Esophagus squamous epithelium (tissue), 5 donors: ENCODE measurements at places on chromosomes 7 and 10.

- DNase-seq: no peak
These were observed 119.6 kb downstream of the ITIH5 start for GRCh38 chr10:7547206-7547605.

DNA sequence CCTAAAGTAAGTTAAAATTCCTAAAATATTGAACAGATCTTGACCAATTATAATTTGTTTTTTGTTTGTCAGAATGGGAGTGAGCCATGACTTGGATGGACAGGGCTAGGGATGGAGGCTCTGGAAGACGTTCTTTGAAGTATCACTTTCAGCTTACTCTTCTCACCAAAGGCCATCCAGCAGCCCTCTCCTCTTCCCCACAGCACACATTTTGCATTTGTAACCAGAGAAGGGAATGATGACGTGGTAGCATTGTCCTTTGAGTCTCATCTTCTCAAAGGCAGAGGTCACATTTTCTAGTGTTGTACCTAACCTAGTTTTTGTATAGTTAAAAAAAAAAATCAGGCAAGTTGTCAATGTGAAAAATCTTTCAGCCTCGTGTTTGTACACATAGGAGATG lies 43.8 kb upstream of the AGR3 start:
- DNase-seq: no peak

GRCh38 chr10:77836299-77836820 lies 90.2 kb downstream of the DLG5 start:
- DNase-seq: no peak

- DNase-seq: no peak
These were observed 51.8 kb upstream of the SLC35G1 start for GRCh38 chr10:93841961-93842360.

- DNase-seq: no peak
These were observed 132.1 kb downstream of the PLCE1 start for GRCh38 chr10:94125856-94126255.
